ENCODE measurements at places on chromosomes 7 and 10.

DNA sequence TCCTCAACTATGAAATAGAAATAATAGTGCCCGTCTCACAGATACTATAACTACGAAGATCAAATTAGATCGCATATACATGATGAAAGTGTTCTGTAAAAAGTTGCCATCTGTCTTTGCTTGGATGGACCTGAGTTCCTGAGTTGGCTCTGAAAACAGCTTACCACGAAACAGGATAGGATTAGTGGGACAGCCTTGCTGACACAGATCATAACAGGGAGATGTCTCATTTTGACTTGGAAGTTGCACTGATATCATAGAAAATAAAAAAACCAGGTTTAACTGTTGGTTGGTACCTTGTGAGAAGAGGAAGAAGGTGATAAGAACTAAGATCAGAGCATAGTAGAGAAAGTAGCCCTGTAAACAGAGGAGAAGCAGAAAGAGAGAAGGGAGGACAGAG lies 79.3 kb upstream of the AGBL3 start:
- DNase-seq = no peak

DNA sequence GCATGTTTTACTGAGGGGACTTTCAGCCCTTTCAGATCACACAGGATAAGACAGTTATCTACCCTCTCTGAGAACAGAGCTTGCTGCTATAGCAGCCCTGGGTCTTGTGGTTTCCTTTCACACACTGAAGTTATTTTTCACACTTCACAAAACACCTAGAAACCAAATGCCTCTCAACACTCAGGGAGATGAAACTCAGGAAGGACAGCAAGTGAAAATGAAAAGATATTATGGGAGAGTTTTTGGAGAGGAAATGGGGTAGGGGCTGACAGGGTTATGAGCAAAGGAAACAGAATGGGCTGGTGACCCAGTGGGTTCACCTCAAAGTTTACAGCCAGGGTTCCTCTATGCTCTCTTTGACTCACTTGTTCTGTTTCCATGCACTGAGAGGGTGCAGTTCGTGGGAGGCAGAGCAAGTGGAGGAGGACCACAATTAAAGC lies 17.0 kb upstream of the GIMAP2 start:
- DNase-seq = no peak

DNA sequence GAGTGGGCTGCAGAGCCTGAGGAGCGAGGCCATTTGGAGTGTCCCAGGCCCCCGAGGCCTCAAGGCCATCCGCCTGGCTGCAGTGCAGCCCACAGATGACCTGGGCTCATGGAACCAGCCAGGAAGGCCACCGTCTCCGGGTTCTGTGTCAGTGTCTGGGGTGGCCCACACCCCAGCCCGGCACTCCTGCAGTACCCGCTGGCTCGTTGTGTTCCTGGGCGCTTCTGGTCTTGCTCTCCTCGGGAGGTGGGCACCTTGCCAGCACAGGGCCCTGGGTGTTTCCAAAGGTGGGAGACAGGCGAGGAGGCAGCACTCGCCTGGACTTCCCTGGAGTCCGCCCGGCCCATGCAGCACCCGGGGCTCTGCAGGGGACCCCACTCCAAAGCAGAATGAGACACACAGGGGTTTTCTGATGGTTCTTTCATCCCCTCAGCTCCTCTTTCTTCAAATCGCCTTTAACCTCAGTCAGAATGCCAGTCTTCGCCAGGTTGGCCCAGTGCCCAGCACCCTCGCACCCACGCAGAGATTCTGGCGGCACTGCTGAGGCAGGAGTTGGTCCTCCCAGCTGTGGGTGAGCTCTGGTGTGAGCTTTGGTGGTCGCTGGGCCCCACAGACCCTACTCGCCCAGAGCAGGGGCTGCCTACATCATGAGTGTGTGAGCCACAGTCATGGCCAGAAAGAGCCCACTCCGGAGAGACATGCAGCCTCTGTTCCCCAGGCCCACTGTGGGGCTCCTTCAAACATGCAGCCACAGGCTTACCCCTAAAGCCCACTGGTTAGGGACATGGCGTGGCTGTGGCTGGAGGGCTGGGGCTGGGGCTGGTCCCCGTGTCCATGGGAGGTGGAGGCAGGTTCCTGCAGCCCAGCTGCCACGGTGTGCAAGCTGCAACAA lies 155.7 kb downstream of the EBF3 start:
- no peak for DNase-seq

GRCh38 chr7:155441856-155442255 lies 16.1 kb upstream of the EN2 start:
- no peak for DNase-seq

- DNase-seq = no peak
These were observed 345.8 kb downstream of the KCNMA1 start for GRCh38 chr10:77291596-77292505.

- no peak for DNase-seq
These were observed 23.6 kb upstream of the PDK4 start for GRCh38 chr7:95619921-95620320.

GRCh38 chr7:122975341-122975740 lies 20.2 kb downstream of the TAS2R16 start:
- no peak for DNase-seq

GRCh38 chr10:7480742-7481367 lies 70.0 kb upstream of the SFMBT2 start:
- peak; percentile 63 for DNase-seq
